ENCODE measurements at places on chromosomes 6 and 20.

GRCh38 chr20:49503176-49503575 is 20.7 kb upstream of the KCNB1 start:
- DNase-seq, result no peak

GRCh38 chr6:108174371-108175175 is 8.8 kb downstream of the NR2E1 start:
- DNase-seq, result peak; percentile 61

- DNase-seq, result no peak
Measured at GRCh38 chr20:38253571-38253970, 7.0 kb downstream of the KIAA1755 start.

DNA sequence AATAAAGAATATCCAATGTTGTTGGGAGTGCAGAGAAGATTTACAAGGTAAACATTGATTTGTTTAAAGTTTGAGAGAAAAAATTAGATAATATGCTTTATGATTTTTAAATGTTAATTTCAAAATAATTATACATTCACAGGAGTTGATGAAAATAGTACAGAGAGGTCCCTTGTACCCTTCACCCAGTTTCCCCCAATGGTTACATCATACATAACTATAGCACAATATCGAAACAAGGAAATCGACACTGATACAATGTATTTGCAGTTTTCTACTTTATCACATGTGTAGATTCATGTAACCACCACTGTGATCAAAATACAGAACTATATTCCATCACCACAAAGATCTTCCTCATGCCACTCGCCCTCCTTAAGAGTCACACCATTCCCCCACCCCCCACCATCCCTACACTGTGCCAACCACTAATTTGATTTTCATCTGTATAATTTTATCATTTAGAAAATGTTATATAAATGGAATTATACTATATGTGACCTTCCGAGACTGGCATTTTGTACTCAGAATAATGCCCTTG is 11.7 kb upstream of the HLA-DRA start:
- DNase-seq, result no peak

- no peak for DNase-seq
Measured at GRCh38 chr6:19083801-19084200, 696.7 kb downstream of the RNF144B start.

GRCh38 chr6:112209131-112209530 is 45.2 kb downstream of the LAMA4 start:
- no peak for DNase-seq
